Peyer's patch (tissue), 4 donors: ENCODE measurements at places on chromosomes 1 and 21. TPM values are rescaled to one million over a fixed set of nuclear protein-coding genes. Genes with fewer than 3 reads are reported as not detected.

Gene PKNOX1
- total RNA-seq = 28.1 TPM

Gene LAD1
- total RNA-seq = 204 TPM

Gene SLC25A33
- total RNA-seq = 2.5 TPM

DNA sequence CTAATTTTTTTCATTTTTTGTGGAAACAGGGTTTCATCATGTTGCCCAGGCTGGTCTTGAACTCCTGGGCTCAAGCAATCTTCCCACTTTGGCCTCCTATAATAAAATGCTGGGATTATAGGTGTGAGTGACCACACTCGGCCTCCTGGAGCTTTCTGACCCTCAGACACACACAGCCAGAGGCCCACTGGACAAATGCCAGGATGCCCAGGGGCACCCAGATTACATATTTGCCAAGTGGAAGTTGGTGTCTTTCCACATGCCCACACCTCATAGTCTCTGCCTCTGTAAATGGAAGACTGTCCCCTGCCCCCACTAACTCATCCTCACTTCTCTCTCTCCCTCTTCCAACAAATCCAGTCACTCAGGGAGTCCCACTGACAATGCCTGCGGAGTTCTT lies 63.4 kb upstream of the LRP8 start:
- DNase-seq = no peak

DNA sequence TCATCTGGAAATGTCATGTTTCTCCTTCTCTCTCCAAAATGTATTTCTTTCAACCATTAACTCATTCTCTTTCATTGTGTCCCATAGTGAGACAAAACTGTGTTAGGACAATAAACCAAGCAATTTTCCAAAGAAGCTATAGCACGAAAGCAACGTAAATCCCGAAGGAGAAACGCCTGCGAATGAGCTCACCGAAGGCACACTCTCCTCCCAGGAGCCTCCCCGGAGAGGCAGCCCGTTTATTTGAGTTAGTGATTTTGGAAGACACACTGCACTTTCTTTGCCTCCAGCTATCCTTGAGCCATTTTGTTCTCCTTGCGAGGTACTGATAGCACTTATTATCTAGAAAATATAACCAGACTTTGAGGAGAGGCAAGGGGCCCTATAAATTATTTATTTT lies 41.2 kb downstream of the RSPH1 start:
- peak; percentile 15 for DNase-seq

DNA sequence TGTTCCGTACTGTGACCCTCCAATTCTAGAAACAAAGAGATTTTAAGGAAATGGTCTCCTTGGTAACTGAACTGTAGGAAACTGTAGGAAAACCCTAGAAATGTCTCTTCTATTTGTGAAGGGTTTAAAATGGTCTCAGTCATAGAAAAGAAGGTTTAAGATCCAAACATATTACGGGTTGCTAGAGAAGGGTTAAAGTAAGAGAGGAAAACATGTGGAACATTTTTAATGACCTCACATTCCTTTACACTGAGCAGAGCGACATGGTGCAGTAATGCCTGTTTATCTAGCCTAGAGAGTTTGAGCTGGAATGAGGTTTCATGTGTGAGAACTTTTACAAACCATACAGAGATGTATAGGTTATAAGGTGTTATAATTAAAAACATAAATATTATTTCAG lies 36.9 kb upstream of the C1orf105 start:
- DNase-seq = no peak

- DNase-seq = no peak
These were observed 112.3 kb upstream of the NFIA start for GRCh38 chr1:60969971-60970509.

DNA sequence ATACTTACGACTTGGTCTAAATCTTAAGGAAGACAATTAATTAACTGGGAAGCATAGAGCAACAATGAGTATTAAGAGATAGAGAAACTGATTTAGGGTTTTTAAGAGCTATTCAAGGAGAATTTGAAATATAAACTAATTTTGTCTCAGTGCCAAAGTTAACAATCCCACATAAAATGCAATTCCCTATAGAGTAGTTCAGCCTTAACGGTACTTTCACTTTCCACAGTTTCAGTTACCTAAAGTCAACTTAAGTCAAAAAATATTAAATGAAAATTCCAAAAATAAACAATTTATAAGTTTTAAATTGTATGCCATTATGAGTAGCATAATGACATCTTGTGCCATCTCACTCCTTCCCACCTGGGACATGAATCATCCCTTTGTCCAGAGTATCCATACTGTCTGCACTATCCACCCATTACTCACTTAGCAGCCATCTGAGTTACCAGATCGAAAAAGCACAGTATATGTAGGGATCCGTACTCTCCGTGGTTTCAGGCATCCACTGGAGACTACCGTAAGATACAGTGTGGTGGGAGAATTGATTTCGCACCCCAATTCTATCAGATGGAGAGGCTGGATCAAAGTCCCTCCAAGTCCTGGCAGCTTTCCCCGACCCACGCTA lies 4.8 kb upstream of the SARS1 start:
- no peak for DNase-seq

DNA sequence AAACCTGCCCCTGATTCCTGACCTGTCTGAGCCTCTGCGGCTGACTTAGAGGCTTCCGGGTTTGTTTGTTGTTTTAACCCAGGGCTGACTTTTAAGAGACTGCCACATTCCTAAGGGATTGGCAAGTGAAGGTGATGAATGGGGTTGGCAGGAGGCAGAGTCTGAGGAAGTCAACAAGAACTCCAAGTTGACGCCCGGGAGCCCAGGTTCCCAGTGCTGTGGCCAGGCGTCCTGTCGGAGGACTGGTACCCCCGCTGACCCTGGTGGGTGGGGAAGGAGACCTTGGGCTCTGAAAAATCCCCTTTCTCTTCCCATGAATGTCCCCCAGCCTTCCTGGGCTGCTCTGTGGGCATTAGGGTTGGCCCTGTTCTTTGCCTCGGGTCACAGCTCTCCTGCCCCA lies 19.7 kb upstream of the EPS8L3 start:
- peak; percentile 48 for DNase-seq

DNA sequence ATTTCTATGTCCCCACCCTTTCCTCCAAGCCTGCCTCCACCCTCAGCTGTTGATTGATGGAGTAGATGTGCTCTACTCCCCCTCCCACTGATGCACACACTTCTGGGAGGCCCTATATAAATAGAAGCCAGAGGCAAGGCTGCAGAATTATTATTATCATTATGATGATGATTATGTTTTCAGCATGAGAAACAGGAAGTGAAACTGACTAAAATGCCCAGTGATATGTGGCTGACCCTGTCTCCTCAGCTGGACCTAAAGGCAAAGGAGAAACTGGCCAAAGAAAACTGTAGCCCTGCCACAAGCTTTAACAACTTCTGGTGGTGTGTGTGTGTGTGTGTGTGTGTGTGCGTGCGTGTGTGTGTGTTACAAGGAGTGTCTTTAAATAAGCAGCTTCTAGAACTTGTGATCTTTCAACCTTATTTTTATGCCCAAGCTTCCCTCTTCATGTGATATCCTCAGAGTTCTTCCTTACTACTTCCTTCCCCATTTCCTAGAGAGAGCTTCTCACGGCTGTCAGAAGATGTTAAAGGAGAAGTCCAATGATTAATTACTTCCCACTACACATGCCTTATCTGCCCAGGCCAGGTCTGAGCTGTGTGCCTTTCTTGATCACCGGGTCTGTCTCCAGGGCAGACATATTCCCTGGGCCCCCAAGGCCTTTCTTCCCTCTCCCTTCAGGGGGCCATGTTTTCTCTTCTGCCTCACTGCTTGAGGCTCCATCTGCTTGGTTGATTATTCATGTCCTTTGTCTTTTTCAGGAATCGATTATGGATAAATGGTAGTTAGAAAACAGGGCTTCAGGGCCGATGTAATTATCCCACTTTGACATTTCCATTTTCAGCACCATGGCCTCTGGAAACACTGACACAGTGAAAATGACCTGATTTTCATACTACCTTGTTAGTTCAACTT lies 11.6 kb upstream of the MAPKAPK2 start:
- DNase-seq = no peak

- no peak for DNase-seq
These were observed 27.0 kb upstream of the NPL start for GRCh38 chr1:182762536-182762935.

DNA sequence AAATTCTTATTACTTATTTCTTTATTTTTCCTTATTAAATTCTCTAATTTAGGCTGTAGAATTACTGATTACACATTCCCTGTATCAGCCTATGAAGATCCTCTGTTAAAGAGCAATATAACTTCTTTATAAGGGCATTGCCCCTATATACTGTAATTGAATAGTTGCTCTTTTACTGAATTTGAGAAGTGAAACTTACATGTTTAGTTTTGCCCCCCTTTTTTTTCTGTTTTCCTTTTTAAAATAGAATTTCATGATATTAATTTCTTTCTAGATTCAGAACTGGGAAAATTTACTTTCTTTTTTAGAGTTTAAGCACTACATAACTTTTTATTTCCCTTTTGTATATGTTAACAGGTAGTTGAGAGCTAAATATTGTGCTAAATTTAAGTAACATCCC lies 29.5 kb upstream of the PGM1 start:
- DNase-seq = no peak
